ENCODE measurements at places on chromosomes 3 and 15.

GRCh38 chr3:152365766-152366593 is 97.3 kb downstream of the MBNL1 start:
- no peak for DNase-seq

DNA sequence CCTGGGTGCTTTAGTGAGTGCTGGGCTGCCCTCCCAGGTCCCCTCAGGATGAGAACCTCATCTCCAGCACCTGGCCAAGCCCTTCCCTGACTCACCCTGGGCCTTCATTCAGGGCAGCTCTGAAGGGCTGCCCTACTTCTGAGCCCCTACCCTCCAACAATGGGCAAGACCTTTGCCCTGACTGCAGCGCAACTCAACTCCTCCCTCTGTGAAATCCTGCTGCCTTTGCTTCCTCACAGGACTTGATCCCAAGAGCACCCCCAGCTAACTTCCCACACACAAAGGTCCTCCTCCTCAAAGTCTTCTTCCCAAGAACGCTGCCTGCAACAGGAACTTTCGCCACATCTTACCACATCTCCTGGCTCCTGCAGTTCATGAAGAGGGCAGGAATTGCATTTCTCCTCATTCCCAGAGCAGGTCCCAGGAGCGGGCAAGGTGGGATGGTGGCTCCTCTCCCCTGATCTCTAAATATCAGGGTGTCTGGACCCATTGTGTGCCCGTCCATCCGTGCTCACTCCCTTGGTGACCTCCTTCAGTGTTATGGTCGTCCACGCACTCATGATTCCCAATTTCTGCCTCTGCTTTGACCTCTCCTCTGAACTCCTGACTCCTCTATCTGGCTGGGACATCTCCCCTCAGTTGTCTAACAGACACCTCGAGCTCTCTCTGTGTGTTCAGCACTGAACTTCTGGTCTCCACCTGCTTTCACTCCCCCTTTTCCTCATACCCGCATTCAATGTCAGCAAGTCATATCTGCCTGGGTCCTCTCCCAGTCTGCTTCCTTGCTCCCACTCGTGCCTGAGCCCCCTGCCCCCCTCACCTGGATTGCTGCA is 4.5 kb upstream of the SSUH2 start:
- no peak for DNase-seq

GRCh38 chr15:34122771-34123183 is 20.9 kb downstream of the PGBD4 start:
- no peak for DNase-seq

GRCh38 chr3:193938613-193939012 is 197.3 kb upstream of the HES1 start:
- DNase-seq = peak; percentile 82

- no peak for DNase-seq
These were observed 141.4 kb upstream of the MRPS22 start for GRCh38 chr3:139202226-139202958.

DNA sequence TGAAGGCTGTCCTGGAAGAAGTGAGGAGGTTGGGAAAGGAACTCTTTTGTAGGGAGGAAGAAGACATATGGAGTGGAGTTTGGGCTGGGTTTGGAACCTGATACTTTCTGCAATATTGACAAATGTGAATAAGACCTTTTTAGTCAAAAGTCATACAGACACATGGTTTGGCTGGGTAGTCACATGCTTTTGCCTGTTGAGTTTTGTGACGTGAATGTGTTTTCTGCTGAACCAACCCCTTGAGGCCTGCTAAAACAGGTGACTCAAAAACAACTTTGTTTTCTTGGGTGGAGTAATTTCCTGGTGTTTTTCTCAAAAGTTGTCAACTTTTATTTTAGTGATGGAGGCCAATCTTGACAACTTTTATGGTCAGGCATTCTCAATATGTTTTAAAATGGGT is 39.4 kb upstream of the CCR4 start:
- no peak for DNase-seq

GRCh38 chr3:81161851-81162250 is 599.6 kb downstream of the GBE1 start:
- DNase-seq = no peak

GRCh38 chr15:101232677-101233076 is 19.2 kb downstream of the CHSY1 start:
- no peak for DNase-seq

GRCh38 chr15:77195586-77195985 is 124.7 kb upstream of the TSPAN3 start:
- DNase-seq = no peak

GRCh38 chr3:161337311-161337710 is 34.0 kb downstream of the SPTSSB start:
- no peak for DNase-seq

DNA sequence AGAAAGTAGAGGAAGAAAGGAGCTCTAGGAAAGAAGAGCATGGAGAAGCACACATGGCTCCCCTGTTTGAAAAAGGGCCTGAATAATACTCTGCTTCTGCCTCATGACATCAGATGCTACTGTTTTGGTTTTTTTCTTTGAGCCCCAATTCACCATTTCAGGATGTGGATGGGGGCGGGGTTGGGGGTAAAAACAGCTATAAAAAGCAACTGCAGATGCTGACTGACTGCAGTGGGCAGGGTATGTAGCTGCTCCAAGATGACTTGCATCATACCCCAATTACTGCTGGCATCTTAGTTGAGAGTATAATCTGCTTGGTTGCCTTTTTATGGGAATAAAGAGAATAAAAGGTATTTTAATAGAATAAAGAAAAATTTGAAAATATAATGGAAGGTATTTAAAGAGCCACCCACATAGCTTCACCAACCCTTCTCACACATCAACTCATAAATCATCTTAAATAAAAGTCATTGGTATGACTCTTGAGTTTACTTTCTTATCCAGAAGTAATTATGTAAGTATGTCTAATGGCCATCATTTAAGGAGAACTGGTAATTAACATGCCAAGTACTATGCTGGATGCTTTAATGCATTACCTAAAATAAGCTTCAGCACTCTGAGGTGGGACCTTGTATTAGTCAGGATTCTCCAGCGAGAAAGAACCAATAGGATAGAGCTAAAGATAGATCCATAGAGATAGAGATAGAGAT is 36.4 kb upstream of the TMEM45A start:
- DNase-seq = no peak

DNA sequence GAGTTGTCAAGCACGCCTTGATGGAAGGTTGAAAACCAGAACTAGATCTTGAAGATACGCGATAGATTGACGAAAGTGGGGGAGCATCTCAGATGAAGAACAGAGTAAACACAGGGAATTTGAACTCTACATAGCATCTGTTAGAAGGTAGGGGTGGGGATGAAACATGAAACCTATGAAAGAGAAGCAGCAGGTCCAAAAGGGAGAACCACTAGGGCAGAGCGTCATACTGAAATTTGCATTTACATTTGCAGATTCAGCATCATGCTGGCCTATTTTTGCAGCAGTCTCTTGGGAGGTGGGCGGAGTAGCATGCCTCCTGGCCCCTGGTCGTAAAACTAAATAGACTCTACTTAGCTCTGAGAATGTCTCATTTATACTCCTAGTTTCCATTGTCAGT is 46.1 kb upstream of the RASGRP1 start:
- DNase-seq = no peak

DNA sequence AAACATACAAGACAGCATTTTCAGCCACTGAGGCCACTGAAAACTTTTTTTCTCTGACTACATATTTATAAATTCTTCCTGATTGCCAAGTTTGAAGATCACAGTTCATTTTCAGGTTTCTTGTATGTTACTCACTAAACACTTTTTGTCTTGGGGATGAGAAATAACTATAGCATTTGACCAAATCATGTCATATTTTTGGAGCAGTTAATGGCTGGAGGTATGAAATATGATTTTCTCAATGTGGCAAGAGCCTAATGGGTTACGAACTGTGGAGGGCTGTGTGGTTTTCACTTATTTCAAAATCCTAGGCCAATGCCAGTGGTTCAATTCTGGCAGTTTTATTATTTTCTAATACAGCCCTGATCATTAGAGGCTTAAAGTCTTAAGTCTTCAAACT is 64.4 kb downstream of the USP13 start:
- DNase-seq = no peak

DNA sequence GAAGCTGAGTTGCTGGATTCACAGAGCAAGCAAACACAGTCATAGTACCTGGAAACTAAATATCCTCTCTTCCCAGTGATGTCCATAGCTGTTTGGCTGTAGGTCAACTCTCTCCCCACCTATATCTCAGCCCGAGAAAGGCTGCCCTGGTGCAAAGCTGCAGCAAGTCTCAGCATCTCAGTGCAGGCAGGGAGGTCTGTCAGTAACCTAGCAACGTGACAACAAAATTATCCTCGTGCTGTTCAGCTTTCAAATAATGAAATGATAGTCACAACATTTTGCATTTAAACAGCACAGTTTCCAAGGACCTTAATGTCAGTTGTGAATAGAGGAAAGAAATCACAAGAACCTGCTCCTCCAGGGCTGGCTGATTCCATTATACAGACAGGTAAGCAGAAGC is 83.6 kb downstream of the CHST2 start:
- DNase-seq = no peak

DNA sequence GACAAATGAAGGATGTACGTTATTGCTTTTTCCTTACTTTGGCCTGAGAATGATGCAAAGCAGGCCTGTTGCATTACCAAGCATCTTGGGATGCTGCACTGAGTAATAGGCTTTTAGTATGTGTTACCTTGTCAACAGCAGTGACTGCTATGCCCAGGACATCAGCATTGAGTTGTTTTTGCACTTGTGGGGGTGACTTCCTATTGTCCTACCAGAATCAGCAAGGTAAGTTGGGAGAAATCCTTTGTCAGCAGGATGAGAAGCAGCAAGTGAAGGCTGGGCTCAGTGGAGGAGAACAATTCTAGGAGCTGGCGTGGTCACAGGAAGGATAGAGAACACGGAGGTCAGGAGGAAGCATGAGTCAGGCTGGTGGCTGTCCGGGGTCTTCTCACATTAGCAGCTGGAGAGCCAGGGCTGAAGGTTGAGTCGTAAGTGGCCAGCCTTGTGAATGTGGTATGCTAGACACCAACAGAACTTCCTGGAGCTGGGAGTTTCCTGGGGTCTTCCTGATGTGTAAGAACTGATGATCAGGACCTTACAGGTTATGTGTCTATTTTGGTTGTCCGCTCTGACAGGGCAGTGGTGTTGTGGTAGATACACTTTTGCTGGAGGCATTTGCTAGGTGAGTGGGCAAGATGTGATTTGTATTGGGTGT is 142.7 kb downstream of the FNDC3B start:
- DNase-seq = no peak

DNA sequence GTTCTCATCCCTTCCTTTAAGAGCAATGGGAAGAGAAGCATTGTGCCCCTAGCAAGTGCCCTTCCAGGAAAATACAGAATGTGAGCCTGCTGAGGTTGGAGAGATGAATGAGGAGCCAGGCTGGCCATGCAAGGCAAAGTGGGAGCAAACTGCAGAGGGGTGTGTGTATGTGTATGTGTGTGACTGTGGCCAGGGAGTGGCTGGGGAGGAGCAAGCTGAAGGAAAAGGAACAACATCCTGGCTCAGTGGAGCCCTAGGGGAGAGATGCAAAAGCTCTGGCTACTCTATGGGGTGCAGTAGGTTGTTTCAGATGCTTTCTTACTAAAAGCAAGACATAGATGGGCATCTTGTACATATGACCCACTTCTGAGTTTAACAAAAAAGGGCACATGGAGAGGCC is 20.6 kb downstream of the FOXP1 start:
- no peak for DNase-seq

DNA sequence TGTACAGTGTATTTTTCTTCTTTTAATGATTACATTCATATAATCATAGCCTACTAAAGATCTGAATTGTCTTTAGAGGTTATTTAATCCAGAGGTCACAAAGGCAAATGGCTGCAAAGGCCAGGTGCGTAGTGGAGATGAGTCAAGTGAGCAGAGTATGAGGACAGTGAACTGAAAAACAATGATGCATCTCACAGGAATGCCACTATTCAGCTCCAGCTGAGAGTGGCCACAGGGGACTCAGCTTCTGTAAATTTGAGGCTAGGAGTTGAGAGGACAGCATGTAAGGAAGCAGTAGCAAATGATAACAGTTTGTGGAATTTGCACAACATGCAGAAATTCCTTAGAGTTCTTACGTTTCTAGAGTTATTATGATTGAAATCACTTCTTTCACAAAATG is 50.4 kb downstream of the COL6A5 start:
- no peak for DNase-seq

DNA sequence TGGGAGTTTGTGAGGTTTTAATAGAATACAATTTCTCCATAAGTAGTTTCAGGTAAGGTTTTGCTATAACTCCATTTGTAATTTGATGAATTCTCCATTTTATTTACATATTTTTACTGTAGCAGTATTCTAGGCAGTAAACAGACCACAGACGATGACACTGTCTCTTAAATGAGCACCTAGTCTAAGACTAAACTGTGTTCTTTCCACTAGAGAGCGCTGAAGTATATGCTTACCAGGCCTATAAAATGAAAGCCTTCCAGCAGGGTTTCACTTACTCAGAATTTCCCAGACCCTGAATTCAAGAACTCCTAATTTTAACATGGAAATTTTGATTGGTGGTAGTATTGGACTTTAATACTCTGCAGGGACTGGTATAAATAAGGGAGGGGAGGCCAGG is 41.6 kb downstream of the POLG start:
- DNase-seq = no peak

DNA sequence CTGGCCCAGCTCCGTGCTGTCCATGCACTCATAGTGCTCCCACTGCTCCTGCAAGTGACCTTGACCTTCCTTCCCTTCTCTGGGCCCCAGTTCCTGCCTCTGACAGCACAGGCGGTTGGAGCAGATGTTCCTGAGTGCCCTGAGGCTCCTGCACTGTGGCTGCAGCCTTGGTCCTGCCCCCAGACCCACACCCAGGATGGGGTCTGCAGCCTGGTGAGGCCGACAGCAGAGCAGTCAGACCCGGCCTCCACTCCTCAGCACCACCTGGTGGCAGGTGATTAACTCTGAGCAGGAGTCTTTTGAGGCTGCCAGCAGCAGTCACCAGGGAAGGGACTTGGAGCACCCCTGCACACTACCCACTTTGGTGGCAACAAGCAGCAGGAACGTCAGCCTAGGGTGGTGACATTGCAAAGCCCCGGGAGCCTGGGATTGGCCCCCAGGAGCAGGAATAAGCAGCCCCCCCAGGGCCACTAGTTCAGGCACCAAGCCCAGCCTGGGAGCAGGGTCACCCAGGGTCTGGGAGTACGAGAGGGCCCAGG is 64.6 kb downstream of the CYP11A1 start:
- DNase-seq = no peak

GRCh38 chr3:110414855-110415254 is 656.8 kb upstream of the NECTIN3 start:
- no peak for DNase-seq

DNA sequence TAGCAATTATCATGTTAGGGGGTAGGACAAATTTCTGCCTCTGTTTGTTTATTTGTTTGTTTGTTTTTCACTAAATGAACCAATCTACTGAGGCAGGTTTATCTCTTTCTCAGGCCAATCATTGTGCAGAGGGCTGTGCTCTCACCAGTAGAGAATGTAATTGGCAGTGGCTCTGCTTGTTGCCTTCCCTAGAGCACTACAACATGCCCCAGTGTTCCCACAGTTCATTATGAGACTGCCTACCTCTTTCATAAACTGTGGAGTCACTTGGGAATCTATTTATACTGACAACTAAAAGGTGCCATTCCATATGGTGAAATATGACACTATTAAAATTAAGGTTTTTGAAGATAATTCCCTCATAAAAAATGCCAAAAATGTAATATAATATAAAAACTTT is 196.3 kb upstream of the ALCAM start:
- DNase-seq = no peak

- no peak for DNase-seq
These were observed 330.7 kb upstream of the TPM1 start for GRCh38 chr15:62711691-62712454.

- DNase-seq = no peak
These were observed 112.9 kb downstream of the FHIT start for GRCh38 chr3:61138401-61138800.

GRCh38 chr15:56794553-56795329 is 61.4 kb upstream of the ZNF280D start:
- DNase-seq = no peak
